Kidney (tissue), 22 donors: ENCODE measurements at places on chromosomes 2 and 18. TPM values are rescaled to one million over a fixed set of nuclear protein-coding genes. Genes with fewer than 3 reads are reported as not detected.

MTCL1 gene
- 15.3 TPM for total RNA-seq

LOXL3 gene
- 9.7 TPM for total RNA-seq

- H3K27ac ChIP-seq, result no peak overlapping the region
- H3K27me3 ChIP-seq, result no peaks in the 10 kb centered on the region
- peaks cover 2% of the 10 kb centered on the region for H3K4me1 ChIP-seq
Measured at GRCh38 chr18:9838144-9838877, 47.5 kb upstream of the TXNDC2 start.

GRCh38 chr18:8742387-8743361 lies 37.3 kb downstream of the MTCL1 start:
- H3K27me3 ChIP-seq, result no peaks in the 10 kb centered on the region
- H3K4me3 ChIP-seq, result no peak overlapping the region
- no peak overlapping the region for H3K27ac ChIP-seq
- no peak for DNase-seq

GRCh38 chr2:64716569-64716968 lies 62.9 kb upstream of the SERTAD2 start:
- no peak overlapping the region for H3K27ac ChIP-seq
- no peaks in the 10 kb centered on the region for H3K27me3 ChIP-seq
- H3K4me3 ChIP-seq, result no peak overlapping the region
- H3K36me3 ChIP-seq, result no peaks in the 10 kb centered on the region
- DNase-seq, result no peak
